ENCODE measurements at places on chromosomes 1 and 21. TPM values are rescaled to one million over a fixed set of nuclear protein-coding genes. Genes with fewer than 3 reads are reported as not detected.

DNA sequence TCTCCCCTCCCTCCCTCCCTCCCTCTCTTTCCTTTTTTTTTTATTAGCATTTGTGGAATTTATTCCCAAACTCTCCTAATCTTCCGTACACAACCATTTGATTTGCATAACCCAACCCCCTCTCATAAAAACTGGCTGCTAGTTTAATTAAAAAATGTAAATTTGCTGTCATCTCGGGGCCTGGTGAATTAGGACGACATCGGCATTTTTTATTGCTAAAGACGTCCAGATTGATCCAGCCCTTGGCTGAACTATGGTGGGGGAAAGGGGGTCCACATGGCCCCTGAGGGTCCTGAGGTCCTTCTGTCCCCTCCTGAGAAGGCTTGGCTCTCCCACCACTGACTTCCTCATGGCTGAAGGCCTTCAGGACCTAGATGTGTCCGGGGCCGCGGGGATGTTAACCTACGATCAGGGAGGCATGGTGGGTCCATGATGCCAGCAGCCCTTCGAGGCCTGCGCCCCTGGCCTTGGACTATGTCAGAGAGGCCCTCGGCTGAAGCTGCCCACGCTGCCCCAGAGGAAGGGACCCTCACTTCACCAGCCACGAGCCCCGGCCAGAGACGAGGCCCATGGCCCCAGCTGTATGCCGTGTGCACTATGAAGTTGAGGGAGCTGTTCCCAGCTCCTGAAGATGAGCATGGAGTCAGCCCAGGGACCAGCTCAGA lies 105.2 kb downstream of the CASZ1 start:
- no peak overlapping the region for H3K4me3 ChIP-seq
- no peaks in the 10 kb centered on the region for H3K27me3 ChIP-seq
- H3K27ac ChIP-seq, result no peak overlapping the region
- no peaks in the 10 kb centered on the region for H3K36me3 ChIP-seq
- DNase-seq, result no peak

GRCh38 chr1:16146279-16147155 lies 9.4 kb downstream of the EPHA2 start:
- H3K27ac ChIP-seq, result peak overlapping the region; percentile 43
- peaks cover 6% of the 10 kb centered on the region for H3K27me3 ChIP-seq
- peaks cover 23% of the 10 kb centered on the region for H3K4me1 ChIP-seq

DNA sequence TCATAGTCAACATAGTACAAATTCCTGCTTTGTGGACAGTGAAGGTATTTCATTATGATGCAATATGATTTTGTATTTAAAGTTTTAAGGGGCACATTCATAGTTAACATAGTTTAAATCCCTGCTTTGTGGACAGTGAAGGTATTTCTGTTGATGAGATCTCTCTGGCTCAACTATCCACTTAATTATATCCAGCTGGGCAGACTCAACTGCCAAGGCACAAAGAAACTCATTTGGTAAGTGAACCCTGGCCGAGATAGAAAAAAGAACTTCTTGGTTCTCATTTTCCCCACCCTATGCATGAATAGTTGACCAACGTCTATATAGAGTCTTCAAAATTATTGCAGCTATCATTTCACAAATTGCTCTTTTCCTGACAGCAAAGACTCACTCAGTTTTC lies 1194.6 kb downstream of the NCAM2 start:
- H3K27ac ChIP-seq, result no peak overlapping the region
- no peak for DNase-seq
- no peaks in the 10 kb centered on the region for H3K36me3 ChIP-seq
- H3K4me1 ChIP-seq, result no peaks in the 10 kb centered on the region
- no peak overlapping the region for H3K4me3 ChIP-seq

Gene C1orf115
- total RNA-seq, result 0.16 TPM

Gene EXO5
- total RNA-seq, result 14.7 TPM

All from CD8-positive, alpha-beta memory T cell (primary cell).